ENCODE measurements at places on chromosomes 3 and 15.

DNA sequence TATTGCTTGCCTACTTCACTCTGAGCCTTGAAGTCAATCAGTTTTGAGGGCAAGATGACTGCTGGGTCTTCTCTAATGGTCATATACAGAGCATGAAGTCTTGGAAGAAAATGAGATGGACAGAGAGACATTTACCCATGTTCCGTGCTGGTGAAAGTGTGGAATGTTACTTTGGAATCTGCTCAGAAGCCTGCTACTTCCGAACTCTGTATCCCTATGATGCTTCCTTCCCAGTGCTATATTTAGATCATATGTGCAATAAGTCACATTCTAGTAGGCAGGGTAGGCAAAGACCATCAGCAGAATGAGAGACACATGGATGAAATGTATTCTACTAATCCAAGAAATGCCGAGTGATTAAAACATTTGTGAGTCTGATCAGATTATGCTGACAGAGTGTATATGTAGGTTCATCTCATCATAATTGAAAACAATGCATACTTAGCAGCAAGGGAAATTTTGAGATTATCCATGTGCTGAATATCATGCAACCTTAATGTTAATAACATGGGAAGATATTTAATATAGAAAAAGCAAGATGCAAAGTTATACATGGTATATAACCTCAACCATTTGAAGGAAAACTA is 60.5 kb downstream of the RAB7A start:
- DNase-seq = no peak

DNA sequence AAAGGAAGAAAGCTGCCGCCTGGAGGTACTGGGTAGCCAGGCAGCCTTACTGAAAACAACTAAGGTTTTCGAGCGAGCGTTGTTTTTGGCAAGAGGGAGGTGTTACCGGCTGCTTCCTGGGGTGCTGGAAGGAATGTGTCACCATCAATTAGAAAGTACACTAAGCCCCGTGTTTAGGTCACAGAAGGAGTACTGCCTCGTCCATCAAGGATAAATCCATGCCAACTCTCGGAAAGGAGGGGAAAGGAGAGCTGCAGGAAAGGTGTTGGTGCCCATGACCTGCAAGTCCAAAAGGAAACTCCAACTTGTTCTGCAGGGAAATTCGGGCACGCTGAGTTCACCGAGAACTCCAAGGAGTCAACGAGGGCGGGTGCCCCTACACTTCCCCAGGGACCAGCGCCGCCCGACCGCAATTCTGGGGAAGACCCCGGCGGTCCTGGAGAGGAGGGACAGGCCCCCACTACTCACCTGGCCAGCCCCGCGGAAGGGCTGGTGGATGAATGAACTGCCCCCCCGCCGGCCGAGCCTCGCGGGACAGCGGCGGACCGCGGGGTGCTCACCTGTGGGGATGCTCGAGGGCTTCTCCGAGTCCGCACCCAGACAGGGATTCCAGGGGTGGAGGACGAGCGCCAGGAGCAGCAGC is 542 bp downstream of the PLOD2 start:
- peak; percentile 73 for DNase-seq

GRCh38 chr15:40016224-40016865 is 22.6 kb downstream of the SRP14 start:
- DNase-seq = no peak

DNA sequence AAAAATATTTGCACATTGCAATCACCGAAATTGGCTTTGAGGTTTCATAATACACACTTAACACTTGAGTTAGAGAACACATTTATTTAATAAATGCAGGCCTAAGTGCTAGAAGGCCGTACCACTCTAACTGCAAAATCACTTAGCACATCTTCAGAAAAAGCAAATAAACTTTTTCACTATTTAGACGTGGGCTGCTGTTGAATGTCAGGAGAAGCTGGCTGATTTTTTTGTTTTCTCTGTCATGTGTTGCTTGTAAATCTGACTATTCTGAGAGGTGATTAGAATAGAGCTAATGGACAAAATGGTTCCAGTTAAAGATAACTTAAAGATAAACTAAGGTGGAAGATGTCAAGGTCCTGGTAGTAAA is 265.1 kb downstream of the FOXP1 start:
- DNase-seq = no peak

DNA sequence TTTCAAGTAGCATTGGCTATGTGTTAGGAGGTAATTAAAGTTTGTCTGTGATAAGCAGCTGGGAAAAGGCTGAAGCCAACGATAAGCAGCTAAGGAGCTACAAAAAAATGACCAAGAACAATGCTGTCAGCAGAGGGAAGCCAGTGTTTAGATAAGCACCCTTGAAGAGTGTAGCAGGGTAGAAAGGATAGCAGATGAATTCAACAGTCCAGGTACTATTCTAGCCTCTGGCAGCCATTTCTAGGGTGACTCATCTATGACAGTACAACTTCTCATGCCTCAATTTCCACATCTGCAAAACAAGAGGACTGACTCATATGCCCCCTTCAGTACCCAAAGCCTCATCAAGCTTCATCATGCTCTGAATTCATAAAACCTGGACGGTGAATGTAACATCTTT is 617.6 kb upstream of the UBE2E2 start:
- DNase-seq = no peak

DNA sequence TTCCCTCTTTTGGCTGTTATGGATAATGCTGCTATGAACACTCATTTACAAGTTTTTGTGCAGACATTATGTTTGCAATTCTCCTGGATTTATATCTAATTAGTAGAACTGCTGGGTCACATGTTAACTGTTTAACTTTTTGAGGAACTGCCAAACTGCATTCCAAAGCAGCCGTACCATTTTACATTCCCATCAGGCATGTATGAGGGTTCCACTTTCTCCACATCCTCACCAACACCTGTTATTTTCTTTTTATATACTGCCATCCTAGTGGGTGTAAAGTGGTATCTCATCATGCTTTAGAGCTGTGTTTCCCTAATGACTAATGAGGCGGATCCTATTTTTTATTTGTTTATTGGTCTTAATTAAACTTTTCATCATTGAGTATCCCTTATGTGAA is 9.2 kb downstream of the KPNA4 start:
- no peak for DNase-seq

DNA sequence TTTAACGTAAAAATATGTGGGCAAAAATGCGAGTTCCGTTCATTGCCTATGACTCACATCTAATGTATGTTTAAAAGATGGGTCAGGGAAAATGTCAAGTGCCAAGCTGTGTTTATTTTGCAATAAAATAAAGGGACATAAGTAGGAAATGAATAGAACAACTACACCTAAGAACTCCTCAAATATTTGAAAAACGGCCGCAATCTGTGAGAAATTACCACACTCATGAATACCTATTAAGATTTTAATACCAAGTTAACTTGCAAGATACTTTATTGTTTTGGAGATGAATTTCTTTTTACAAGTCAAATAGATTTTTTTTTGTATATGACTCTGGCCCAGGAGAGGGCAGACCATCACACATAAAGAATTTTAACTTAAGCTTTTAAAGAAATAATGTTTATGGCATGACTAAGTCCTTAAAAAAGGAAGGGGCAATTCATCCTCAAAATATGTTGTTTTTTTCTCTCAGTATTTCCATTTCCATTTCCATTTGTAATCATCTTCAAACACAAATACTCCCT is 152.7 kb downstream of the SUCNR1 start:
- DNase-seq = peak; percentile 49

GRCh38 chr3:55367384-55367783 is 119.7 kb downstream of the WNT5A start:
- no peak for DNase-seq

DNA sequence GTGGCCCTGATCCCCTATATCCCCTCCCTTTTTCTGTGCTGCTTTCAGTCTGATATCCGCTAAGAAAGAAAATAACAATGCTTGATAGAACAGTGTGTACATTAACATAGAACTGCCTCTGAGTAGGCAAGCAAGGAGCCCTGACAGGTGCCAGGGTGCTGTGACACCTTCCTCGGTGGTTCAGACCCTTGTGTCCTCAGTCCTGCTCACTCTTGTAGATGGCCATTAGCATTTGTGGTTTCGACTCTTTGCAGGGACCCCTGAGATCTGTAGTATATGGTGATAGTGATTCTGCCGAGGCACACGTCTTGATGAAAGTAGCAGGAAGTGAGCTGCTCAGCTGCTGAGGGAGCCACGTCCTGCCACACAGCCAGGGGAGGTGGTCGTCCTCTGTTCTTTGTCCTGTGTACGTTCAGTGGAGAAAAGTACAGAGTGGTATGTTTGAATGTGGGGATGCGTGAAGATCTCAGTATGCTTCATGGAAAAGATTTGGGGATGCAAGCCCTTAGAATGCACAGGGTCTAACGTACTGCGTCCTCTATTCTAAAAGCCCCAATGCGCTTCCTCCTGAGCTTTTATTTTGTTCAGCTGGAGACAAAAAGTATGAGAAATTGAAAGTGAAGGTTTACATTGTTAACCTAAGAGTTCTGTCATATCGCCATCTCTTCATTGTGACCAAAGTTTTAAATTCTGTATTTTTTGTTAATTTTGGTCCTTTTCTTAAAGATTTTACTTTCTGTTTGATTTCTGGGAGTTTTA is 35.4 kb downstream of the PXYLP1 start:
- DNase-seq = no peak

- DNase-seq = no peak
These were observed 147.2 kb upstream of the TNIK start for GRCh38 chr3:171607452-171607851.

DNA sequence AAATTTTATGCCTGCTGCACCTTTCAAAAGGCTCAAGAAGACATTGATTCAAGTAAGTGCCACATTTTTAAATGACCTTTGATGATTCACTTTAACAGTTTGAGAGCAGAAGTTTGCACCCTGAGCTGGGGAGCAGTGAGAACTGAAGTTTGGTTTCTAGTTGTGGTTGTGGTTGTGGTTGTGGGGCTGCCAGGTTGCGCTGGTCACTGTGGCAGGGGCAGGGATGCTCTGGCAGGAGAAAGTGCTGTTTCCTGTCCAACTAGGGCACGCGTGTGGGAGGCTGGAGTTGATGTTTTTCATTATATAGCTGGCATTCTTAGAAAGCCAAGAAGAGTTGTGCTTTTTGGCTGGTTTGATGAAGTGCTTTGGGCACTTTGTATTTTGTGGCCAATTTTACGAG is 339.7 kb upstream of the NR2F2 start:
- no peak for DNase-seq

GRCh38 chr3:72210261-72210660 is 425.3 kb upstream of the PROK2 start:
- no peak for DNase-seq

GRCh38 chr15:41656188-41656587 is 4.0 kb upstream of the MGA start:
- DNase-seq = no peak

DNA sequence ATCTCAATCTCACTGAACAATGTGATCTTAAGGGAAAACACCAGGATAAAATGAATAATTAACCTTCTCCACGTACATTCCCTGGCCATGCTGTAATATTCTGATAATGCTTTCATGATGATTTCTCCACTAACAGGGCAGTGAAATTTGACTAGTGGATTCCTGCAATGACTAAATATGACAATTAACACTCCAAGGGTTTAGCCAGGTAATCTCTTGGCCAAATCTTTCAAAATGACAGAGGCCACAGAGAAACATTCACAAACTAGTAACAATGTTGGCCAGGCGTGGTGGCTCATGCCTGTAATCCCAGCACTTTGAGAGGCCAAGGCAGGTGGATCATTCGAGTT is 31.7 kb upstream of the ST8SIA2 start:
- DNase-seq = no peak

- no peak for DNase-seq
These were observed 87.6 kb downstream of the RYK start for GRCh38 chr3:134163096-134163495.

DNA sequence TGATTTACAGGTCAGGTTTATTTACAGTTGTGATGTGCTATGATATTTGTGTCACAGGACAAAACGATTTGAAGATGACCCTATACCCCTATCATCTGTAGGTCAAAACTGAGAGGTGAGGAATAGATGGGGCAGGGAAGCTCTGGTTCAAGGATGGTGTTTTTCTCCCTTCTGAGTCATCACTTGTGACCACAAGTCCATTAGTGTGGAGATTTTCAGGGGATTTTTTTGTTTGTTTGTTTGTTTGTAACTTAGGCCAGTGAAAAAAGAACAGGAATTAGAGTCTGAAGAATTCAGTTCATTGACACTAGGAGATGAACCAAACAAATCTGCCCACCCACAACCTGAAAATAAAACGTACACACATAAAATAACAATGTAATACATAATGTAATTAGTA is 62.7 kb upstream of the FAM98B start:
- DNase-seq = no peak

- DNase-seq = no peak
These were observed 575.4 kb upstream of the GOLIM4 start for GRCh38 chr3:168671091-168671490.

- DNase-seq = no peak
These were observed 42.7 kb downstream of the METTL6 start for GRCh38 chr3:15384510-15385237.

DNA sequence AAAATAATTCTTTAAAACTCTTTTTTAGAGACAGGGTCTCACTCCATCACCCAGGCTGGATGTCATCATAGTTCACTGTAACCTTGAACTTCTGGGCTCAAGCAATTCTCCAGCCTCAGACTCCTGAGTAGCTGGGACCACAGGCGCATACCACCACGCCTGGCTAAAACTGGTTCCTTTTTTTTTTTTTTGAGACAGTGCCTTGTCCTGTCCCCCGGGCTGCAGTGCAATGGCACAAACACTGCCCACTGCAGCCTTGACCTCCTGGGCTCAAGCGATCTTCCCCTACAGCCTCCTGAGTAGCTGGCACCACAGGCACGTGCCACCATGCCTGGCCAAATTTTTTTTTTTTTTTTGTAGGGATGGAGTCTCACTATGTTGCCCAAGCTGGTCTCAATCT is 23.7 kb upstream of the FURIN start:
- no peak for DNase-seq

All from muscle of back (tissue), 13 donors.